ENCODE measurements at places on chromosomes 3 and 15.

DNA sequence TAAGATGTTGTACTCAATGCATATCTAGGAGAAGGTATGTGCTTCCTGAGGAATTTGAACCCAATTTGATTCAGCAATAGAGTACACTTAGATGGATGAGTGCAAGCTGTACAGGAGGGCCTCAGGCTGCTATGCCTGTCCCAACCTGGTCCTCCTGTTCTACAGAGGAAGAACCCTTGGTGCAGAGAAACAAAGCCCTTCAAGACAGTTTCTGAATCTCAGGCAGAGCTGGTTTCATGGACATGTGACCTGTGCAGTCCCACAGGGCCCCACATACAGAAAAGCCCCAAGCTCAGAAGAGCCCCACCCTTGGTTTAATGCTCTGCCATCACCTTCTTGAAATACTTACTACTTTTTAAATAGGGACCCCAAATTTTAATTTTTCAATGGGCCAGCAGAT is 15.3 kb downstream of the FOXP1 start:
- no peak for DNase-seq

GRCh38 chr15:68885070-68885469 is 45.3 kb upstream of the SPESP1 start:
- no peak for DNase-seq

- DNase-seq, result no peak
Observed at GRCh38 chr15:68310178-68310803, 32.7 kb downstream of the FEM1B start.

DNA sequence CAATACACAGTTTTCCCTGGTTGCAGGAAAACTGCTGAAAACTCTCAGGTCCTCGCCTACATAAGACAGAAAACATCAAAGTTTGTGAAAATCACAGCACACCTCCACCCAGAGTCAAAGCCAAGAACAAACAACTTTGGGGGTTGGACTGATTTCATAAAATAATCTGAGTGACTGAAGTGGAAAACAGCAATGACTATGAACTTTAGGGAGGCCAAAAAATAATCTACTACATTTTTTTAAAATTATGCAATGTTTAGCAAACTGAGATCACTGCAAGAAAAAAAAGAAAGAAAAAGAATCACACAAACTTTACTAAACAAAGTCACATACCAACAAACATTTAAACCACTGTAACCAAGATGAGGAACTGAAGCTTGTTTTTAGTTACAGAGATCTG is 15.9 kb upstream of the FOXP1 start:
- DNase-seq, result no peak

DNA sequence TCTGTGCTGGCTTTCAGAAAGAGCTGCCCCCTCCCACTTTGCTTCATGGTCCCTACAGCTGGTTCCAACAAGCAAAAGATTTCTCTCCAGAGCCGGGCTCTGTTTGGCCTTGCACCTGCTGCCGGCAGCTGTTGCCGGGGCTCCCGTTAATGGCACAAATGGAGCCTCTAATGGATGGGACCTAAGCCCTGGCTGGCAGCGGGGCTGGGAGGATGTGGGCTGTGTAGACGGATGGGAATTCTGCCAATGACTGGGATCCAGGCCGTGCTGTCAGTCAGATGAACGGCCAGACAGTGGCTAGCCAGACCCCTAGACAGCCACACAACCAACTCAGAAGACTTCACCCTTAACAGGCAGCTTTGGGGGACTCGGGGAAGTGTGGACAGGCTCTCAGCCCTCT is 88.0 kb downstream of the RPLP1 start:
- DNase-seq, result no peak

DNA sequence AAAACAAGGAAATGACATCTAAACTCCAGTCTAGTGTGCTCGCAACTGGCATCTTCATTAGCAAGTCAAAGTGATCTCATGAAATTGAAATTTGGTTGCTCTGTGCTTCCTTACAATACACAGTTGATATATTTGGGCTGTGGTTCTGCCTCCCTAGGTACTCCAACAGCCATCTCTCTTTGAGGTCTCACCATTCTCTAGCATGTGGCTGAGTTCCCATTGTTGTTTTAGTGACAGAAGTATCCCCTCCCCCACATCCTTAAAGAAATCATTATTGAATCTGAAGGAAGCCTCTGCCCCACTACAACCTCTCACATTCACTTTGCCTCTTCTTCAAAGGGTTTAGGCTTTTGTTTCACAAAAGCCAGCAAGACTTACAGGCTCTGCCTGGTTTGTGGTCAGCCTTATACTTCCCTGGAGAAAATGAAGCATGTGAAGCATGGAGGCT is 516.5 kb downstream of the NLGN1 start:
- DNase-seq, result no peak

- peak; percentile 88 for DNase-seq
Observed at GRCh38 chr3:53072653-53073552, 27.0 kb upstream of the SFMBT1 start.

DNA sequence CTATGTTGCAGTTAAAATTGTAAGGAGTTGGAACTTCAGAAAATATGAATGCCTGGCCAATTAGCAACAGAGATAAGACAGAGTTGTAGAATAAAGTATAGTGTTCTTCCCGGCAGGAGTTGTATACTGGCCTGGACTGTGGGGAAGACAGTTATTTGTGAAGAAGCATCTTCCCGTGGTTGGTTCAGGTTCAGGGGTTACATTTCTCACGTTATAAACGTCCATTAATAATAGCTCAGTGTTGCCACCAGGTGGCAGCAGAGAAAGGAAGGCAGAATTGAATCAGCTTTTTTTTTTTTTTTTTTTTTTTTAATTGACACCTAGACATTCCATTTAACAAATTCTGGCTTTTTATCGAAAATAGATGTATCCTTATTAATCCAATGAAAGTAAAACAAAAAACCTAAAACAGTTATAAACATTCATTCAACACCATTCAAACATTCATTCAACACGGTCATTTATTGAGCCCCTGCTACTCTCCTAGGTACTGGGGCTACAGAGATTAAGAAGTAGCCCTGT is 66.4 kb upstream of the NR2E3 start:
- DNase-seq, result peak; percentile 58

GRCh38 chr3:39541917-39542329 is 74.4 kb downstream of the MOBP start:
- DNase-seq, result no peak

DNA sequence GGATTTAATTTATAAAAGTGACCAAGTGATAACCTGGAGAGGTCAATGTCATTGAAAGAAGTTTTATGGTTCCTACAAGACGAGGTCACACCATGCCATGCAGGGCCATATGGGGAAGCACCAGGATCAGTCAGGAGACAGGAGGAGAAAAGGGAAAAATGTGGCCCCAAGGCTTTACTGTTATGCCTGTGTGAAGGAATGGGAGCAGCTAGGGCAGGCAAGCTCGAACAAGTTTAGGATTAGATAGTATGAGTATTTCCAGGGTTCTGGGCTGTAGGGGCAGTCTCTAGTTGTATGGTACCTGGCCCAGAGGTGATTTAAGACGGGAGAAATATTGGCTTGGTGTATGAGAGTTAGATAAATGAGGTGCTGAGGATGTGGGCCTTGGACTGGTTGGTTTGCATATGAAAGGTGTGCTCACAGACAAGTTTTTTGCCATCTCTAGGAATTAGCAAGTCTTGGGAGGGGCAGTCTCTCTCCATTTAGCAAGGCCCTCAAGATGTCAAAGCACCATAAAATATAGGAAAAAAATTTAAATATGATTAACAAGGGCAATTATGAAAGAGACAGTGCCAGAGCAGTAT is 36.3 kb upstream of the DCLK3 start:
- no peak for DNase-seq

- DNase-seq, result no peak
Observed at GRCh38 chr15:93517176-93517575, 428.2 kb upstream of the RGMA start.

DNA sequence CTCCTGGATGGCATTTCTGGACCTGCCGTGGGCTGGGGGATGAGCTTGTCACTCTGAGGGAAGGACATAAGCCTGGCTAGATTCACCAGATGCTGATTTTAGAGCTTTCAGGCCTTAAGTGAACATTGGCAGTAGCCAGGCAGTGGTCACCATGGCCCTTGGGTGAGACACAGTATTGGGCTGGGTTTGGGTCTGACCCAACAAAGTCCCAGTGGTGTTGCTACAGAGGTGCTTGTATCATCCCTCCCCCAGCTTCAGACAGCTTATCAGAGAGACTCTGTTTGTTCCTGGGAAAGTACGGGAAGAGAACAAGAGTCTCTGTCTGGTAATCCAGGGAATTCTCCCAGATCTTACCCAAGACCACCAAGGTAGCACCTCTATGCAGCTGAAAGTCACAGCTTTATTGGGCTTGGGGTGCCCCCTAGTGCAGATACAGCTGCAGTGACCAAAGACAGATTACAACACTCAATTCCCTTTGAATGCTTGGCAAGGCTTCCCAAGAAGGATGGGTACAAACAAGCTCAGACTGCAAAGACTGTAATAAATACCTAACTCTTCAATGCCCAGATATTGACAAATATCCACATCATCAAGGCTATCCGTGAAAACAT is 9.8 kb upstream of the RUVBL1 start:
- DNase-seq, result peak; percentile 60

DNA sequence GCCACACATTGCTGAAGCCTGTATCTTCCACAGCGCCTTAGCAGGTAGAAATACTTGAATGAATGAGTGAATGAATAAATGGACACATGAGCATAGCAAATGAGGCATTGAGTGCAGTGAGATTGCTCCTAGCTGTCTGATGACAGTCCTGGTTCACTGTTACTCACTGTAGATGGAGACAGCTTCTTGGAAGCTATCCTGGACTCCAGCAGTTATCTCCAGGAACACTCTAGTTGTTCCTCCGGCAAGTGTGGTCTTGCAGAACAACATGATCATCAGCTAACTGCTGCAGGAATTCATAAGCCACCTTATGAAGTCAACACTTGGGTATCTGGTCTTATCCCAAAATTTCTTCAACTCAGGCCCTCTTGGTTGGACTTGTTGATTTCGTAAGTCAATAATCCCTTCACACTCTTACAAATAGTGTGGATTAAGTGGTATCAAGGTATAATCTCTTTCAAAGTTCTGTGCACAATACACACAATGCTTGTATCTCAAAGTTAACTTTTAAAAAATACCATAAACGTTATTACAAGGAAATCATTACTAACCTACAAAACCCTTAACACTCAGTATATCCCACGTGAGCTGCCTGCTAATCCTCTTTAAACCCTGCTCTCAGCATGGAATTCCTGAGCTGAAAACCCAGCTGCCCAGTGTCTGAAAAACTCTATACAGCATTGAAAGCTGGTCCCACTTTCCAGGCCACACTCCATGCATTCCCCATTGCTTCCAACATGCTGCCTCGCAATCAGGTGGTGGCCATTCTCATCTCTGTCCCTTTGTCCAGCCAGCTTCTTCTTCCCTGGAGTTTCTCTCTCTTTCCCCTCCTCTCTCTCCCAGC is 14.4 kb upstream of the ZBTB38 start:
- no peak for DNase-seq

DNA sequence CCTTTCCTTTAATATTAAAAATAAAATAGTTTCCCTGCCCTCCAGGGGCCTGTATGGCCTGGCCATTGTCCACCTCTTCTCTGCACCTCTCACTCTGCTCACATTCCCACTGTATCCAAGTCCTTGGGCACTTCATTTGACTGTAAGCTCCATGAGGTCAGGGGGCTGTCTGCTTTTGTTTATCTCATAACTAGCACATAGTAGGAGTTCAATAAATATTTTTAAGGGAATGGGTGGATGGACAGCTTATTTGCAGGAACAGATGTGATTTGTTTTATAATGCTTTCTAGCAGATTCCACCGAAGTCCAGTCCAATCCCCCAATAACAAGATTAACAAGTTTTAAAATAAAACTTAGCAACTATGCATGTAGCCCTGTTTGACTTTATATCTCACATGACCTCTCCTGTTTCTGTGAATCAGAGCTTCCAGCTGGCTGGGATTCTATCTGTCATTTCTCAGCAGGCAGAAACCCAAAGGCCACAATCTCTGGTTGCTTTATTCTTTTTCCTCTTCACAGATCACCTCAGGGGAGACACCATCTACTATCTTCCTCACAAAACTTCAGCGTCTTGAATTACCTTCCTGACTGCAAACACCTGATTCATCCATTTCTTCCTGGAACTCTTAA is 123.0 kb upstream of the NR2F2 start:
- no peak for DNase-seq

- no peak for DNase-seq
Observed at GRCh38 chr3:113736548-113737089, 9.4 kb downstream of the NAA50 start.

- DNase-seq, result no peak
Observed at GRCh38 chr3:172853921-172854666, 103.6 kb downstream of the ECT2 start.

- DNase-seq, result no peak
Observed at GRCh38 chr15:70576276-70576675, 187.1 kb downstream of the UACA start.

DNA sequence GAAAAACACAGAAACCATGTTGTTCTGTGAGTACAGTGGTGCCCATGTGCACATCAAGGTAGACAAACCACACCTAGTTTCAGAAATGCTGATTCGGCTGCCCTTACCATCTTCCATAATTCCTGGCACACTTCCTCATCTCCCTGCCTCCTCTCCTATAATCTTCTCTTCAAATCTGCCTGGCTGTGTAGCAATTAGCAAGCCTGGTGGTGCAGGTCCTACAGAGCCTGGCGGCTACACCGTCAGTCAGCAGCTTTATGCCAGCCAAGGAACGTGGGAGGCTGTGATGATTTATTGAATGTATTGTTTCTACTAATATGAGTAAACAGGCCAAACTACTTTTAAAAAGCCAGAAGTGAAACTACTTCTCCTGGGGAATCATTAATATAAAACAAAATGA is 106.8 kb downstream of the SEMA6D start:
- no peak for DNase-seq

- DNase-seq, result no peak
Observed at GRCh38 chr3:107241217-107241616, 136.0 kb upstream of the CCDC54 start.

DNA sequence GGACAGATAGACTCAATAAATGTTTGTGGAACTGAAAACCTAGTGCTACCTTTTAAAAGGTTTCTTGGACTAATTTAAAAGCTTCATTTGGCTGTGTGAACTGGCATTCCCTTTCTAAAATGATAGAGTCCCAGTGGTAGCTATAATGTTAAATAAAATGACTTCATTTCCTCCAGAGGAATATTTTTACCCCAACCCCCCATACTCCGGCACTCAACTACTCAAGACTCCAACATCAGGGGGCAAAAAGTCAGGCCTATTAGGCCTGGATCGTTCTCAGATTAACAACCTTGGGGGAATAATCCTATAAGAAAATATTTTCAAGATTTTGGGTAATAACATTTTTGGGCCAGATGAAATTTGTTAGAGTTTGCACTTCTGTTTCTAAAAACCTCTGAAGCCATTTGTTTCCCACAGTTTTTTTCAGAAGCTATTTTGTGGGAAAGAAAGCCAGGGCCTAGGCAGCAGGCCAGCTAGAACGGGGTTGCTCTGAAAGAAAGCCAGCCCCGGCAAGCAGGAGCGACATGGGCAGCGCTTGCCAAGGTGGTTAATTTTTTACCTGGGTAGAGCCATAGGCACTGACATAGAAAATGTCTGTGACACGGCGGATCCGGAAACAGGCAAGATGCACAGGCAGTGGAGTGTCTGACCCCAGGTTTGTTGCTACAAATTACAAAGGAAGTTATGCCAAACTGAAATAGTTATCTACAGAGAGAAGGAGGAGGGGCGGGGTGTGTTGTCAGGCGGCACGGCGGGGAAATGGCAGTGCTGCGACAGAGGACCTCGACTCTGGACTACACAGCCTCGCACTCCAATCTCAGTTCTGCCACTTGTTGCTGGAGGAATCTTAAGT is 84.6 kb downstream of the MAGI1 start:
- no peak for DNase-seq
